ENCODE measurements at places on chromosomes 1 and 21.

DNA sequence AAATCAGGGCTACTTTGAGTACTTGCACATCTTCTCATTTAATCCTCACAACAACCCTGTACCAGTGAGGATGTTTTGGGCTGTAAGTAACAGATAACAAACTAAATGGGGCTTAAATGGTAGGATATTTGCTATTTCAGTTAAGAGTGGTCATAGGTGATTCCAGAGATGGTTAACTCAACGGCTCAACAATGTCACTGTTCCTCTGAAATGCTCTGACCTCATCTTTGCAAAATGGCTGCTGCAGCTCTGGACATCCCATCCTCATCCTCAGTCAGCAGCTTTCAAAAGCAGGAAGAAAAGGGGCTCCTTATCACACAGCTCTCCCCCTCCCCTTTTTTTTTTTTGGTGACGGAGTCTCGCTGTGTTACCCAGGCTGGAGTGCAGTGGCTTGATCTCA, 1.5 kb downstream of the LDLRAD2 start:
- no peak for DNase-seq

DNA sequence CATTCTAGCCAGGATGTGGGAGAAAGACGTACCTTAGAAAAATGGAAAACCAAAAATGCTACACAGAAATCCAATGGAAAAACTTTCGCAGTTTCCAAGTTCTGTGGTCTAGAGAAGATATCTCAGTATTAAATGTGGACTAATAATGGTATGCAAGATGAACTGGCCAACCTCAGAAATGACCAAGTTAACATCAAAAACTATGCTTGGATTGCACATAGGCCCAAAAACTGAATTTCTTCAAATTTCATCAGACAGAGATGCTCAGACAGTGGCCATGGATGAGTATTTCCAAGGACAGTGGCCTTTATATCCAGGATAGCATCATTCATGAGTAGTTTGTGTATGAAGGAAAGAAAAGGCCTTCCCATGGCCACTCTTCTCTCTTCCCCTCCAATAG, 132.2 kb downstream of the TIAM1 start:
- no peak for DNase-seq

DNA sequence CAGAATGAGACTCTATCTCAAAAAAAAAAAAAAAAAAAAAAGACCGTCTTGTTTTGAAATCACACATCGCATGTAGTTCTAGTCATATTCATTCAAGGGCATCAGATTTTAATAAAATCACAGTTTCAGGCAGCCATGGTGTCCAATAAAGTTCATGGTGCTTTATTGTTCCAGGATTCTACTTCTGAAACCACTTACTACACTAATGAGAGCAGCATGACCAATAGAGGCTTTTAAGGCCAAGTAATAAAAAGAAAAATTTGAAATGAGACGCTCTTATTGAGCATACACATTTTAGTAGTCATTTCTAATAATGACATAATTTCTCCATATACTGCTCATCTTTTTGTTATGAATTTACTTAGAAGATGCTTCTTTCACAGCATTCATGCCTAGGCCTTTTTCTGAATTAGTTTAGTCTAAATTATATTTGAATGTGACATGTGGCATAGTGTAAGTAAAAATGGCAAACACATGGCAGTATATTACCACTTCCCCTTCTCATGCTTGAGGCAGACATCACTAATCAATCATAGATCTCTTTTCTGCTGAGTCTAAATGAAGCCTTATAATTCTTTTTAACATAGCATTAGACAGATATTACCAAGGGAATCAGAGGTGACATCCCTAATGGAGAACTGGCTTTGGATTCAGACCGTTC, 18.5 kb downstream of the NTMT2 start:
- no peak for DNase-seq

- peak; percentile 18 for DNase-seq
Observed at GRCh38 chr1:166489670-166490436, 323.1 kb upstream of the FAM78B start.

Measured in SHP77 treated with DMSO at 0.1 percent for 48 hours (cell line).